ENCODE measurements at places on chromosomes 12 and 14.
A peak's percentile ranks its signal among the peaks of the same experiment; 100 is the strongest.

DNA sequence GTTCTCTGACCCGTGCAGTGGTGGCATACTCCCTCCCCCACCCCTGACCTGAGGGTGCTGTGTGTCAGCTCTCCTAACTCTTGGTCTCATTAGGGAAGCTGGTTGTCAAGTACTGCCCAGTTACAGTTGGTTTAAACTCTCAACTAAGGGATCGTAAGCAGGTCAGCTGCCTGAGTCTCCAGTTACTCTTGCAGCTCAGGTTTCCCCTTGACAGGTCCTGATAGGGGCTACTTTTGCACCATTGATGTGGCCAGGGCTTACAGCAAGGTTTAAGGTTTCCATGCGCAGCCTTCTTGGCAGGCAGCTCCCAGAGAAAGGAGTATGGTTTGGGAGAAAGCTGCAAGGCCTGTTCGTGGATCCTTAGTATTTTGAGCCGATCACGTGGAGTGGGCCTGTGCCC is 74.5 kb downstream of the ETV6 start:
- peak; percentile 63 for DNase-seq

DNA sequence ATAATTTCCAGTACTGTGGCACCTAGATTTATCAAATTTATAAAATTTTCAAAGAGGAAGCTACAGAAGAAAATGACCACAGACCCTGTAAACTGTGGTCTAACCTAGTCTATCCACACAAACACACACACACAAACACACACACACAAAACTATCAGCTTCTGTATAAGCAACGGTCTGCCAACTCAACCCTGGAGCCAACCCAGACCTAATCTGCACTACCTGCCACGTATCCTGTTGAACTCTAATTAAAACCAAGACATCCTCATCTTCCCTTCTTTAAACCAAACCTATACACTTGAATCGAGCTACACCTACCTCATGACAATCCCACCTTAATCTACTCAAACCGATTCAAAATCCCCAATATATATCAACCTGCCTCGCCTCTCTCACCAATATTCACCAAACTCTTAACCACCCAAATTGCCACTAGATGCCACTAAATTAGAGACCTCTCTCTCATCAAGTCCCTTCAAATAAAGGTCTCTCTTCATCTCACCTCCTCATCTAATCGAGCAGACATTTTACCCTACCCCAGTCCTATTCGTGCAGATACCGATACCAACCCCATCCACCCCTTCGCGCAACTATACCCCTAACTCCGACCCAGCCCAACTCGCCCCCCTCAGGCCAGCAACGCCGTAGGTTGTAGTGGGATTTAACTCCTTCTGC is 808 bp downstream of the ACIN1 start:
- no peak for DNase-seq

DNA sequence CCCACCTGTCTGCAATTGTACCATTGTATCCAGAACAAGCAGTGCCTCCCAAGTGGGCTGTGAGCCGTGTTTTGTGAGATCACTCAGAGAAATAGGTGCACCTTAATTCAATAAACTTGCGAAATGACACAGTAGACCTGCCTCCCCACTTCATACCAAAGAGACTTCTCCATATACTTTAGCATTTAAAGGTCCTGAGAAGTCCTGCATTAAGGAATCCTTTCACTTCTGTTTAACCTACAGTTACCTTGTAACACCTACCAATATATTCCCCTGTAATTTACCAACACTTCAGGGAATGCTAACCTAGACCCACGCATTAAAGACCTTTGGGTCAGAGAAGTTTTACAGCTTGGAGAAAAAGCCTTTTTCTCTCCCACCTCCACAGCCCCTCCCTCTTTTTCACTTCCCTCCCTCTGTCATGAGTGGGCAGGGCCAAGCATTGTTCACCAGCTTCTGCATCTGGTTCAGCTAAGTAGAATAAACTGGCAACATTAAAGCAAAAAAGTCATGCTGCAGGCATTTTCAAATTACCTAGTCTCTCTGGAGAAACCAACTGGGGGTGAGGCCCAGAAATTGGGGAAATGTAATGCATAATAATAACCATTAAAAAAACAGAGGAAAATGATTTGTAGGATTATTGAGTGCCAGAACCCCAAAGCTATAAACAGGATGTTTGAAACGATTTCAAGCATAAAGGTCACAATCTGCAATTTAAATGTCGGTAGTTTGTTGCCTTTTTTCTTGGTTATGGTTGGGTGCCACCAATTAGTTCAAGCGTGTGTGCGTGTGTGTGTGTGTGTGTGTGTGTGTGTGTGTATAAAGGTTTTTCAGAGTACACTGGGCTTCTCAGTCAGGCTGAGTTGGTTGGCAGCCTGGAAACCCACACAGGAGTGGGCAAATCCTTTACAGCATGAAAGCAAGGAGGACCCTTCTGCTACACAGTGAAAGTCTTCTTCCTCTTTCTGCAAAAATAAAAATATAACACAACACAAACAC is 13.7 kb upstream of the WSCD2 start:
- DNase-seq, result no peak

GRCh38 chr14:57390806-57391516 is 575 bp downstream of the NAA30 start:
- DNase-seq, result peak; percentile 30

- DNase-seq, result no peak
Observed at GRCh38 chr12:105812366-105812765, 326.4 kb downstream of the NUAK1 start.

- DNase-seq, result no peak
Observed at GRCh38 chr12:111454716-111455447, 49.2 kb downstream of the SH2B3 start.

GRCh38 chr12:131386167-131386521 is 324.7 kb upstream of the SFSWAP start:
- DNase-seq, result no peak

- DNase-seq, result peak; percentile 15
Observed at GRCh38 chr14:49306152-49306751, 279.9 kb downstream of the RPS29 start.

DNA sequence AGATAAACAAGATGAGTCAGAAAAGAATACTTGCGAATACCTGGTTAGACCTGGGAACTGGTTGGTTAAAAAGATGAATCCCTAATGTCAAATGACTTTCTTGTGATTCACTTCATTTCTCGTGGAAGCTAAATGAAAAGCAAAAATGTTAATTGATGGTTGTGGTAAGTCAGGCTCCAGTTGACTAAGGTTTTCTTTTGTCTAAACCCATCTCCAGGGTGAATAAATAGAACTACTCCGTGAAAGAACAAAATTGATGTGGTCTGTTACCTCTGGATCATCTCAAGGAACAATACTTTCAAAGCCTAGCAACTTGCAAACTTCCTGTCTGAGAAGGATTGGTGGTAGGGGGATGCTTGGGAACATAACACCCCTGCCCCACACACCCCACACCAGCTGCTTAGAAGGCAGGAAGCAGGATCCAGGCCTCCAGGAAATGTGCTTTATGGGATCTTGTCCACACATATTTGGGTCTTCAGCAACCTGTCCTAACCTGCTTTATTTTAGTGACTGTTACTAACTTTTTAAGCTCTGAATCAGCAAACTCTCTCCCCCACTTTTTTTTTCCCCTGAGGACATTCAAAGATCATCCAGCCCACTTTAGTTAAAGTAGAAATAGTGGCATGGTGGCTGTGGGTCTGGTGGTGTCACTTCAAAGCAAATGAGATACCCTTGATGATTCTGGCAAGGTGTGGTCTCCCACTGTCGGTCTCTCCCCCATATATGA is 60.4 kb upstream of the PTHLH start:
- no peak for DNase-seq

- DNase-seq, result peak; percentile 92
Observed at GRCh38 chr12:46219877-46220655, 48.8 kb downstream of the SLC38A1 start.

DNA sequence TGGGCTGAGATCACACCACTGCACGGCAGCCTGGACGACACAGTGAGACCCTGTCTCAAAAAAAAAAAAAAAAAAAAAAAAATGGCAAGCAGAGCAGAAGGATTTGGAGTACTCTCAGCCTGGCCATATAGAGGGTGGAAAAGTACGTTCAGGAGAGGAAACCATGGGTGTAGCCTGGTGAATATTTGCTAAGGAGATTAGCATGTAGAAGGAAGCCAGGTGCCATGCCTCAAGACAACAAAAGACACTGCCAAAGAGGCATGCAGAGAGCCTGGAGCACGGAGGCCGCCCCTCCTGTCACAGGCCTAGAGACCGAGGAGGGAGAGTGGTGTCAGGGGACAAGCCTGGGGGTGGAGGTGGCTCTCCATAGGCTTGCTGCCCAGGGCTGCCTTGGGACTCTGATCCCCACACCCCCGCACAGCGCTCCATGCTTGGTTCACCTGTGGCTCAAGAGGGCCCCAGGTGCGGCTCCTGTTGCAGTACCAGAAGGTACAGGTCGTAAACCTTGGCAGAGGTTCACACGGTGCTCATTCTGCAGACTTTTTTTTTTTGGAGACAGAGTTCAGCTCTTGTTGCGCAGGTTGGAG is 27.9 kb upstream of the DEGS2 start:
- DNase-seq, result no peak

DNA sequence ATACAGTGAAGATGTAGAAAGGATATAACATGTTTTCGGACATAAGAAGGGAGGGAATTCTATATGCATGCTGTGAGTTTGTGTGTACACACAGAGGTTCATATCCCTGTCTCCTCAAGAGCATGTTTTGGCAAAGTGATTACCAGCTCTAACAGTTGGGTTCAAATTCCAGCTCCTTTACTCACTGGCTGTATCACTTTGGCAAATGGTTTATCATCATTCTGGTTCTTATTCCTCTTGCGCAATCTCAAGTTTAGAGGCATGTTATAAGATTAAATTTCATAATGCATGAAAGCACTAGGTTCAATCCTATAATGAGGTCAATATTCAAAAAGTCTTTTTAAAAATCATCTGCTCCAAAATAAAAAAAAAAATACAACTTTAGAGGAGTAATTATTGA is 107.7 kb upstream of the LRFN5 start:
- DNase-seq, result peak; percentile 14

DNA sequence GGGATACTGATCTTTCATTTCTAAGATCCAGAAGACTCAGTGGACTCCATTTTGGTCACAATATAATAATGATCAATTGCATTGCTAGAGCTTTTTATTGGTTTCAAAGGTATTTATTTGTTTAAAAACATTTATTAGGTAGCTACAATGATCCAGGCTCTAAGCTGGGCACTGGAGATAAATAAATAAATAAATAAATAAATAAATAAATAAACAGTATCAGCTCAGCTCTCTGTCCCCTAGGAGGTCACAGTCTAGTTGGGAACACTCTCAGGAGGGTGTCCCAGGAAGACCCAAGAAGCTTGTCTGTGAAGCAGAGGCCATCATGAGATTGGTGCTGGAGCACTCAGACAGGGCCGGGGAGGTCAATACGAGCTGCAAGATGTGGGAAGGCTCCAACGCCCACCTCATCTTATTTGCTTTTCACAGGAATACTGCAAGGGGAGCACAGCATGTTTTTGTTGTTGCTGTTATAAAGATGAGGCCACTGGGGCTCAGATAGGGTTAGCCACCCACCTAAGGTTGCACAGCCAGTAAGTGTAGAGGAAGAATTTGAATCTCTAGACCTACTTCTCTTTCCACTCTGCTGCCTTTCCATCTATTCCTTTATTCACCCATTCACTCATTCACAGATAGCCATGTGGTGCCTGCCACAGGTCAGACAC is 15.5 kb downstream of the ASB2 start:
- DNase-seq, result no peak

DNA sequence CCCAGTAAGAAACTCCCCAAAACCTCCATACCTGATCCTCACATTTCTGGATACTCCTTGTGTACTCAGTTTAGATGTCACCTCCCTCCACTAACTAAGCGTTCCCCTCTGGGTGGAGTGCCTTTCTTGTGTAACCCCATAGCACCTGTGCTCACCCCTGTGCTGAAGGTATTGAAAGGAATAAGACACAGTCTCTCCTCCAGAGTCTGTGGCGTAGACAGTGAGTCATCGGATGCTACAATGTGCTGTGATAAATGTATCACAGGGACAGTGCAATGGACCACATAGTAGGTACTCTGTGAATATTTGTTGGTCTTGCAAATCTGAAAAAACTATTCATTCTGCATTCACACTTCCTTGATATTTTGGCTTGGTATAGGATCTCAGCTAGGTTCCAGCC is 30.8 kb downstream of the TSPAN9 start:
- DNase-seq, result peak; percentile 34

- DNase-seq, result no peak
Observed at GRCh38 chr14:86756521-86757190, 1226.7 kb downstream of the FLRT2 start.

DNA sequence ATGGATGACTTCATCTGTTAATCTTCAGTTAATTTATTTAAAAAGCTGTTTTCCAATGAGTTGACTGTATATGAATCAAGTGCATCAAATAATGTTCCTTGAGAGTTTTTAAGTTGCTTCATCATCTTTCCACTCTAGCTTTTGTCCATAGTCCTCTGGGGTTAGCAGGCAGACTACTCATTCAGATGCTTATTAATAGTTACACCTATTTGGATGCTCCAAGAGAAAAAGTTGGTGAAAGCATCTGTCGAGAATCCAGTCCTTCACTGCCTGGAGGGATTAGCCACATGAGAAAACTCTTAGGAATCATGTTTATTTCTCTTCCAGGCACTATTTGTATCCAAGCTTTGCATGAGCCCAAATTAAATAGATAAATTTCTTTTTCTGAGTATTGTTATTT is 70.2 kb downstream of the DACT1 start:
- DNase-seq, result no peak

DNA sequence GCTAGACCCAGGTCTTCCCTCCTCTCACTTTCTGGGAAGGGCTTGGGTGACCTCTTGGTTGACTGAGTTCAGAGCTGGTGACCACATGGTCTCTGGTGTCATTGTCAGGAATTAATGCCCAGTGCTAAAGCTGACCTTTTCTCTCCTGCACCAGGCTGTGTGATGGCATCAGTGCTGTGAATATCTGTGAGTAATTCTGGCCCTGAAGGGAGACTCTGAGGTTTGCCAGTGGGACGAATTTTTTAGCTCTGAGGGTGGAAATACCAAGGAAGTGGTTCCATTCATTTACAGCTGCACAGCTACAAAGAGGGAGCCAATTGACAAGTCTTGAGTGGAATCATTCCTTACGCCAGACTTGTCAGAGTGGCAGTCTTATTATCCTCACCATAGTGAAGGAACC is 6.2 kb upstream of the KRT86 start:
- DNase-seq, result no peak

DNA sequence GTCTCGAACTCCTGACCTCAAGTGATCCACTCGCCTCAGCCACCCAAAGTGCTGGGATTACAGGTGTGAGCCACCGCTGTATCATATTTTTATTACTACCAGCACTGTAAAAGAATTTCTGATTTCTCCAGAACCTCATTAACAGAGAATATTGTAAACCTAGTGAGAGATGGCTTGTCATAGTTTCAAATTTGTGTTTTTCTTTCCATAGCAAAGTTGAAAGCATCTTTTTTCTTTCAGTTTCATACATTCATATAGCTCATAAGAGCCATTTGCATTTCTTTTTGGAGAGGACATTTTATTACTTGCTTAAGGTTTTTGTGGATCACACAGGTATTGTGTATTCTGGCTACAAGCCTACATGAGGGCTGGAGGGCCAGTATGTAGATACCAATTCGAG is 58.0 kb downstream of the MIS18BP1 start:
- no peak for DNase-seq

- DNase-seq, result peak; percentile 94
Observed at GRCh38 chr14:64841121-64841651, 38.5 kb downstream of the SPTB start.

Data from iris pigment epithelial cell (primary cell).